Neural progenitor cell (in vitro differentiated cells): ENCODE measurements at places on chromosomes 7 and 10. TPM values are rescaled to one million over a fixed set of nuclear protein-coding genes. Genes with fewer than 3 reads are reported as not detected.

LZTS2 gene
- 34.7 and 111 TPM in 2 replicates for total RNA-seq

- DNase-seq, result no peak
Measured at GRCh38 chr7:74405899-74406512, 47.7 kb upstream of the GTF2IRD1 start.

- DNase-seq, result no peak
Measured at GRCh38 chr7:121369462-121369861, 26.6 kb downstream of the FAM3C start.

NPY gene
- total RNA-seq, result not detected in 2 replicates

DNA sequence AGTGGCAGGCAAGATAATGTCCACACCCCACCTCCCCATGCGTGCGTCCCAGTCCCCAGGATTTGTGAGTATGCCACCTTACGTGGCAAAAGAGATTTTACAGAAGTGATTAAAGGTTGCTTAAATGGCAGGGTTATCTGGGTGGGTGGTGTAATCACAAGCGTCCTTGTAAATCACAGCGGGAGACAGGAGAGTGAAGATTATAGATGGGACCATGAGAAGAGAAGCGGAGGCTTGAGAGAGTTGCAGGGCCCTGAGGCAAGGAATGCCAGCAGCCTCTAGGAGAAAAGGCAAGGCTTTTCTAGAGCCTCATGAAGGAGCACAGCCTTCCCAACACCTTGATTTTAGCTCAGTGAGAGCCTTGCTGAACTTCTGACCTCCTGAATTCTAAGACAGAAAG, 10.2 kb downstream of the ZRANB1 start:
- DNase-seq, result no peak

DNA sequence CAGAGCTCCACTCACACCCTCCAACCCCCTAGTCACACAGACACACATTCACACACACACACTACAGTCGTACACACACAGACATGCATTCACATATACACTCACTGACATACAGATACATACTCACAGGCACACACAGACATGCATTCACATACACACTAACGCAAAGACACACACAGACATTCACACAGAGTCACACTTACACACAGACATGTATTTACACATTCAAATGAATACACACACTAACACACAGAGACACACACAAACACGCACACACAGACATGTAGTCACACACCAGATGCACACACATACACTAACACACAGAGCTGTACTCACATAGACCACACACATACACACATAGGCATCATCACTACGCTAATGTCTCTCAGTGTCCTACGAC, 58.0 kb upstream of the MYL10 start:
- no peak for DNase-seq

GRCh38 chr10:48527756-48528155, 77.1 kb downstream of the ARHGAP22 start:
- DNase-seq, result no peak

- peak; percentile 60 for DNase-seq
Measured at GRCh38 chr10:32207544-32207943, 139.4 kb downstream of the EPC1 start.

CDC14C gene
- total RNA-seq, result 0.15 and 0.54 TPM in 2 replicates

- peak; percentile 50 for DNase-seq
Measured at GRCh38 chr10:13439313-13440184, 89.3 kb downstream of the BEND7 start.

- no peak for DNase-seq
Measured at GRCh38 chr7:27125986-27126394, 4.6 kb downstream of the HOXA4 start.

TUBB8 gene
- total RNA-seq, result 1.9 and 4.3 TPM in 2 replicates

CTAGE4 gene
- 0.43 and 1.1 TPM in 2 replicates for total RNA-seq

GRCh38 chr7:155863721-155864151, 51.5 kb upstream of the SHH start:
- no peak for DNase-seq

PROSER2 gene
- total RNA-seq, result 2.0 and 2.3 TPM in 2 replicates

- DNase-seq, result no peak
Measured at GRCh38 chr10:60341969-60342368, 47.7 kb downstream of the ANK3 start.

- no peak for DNase-seq
Measured at GRCh38 chr7:28419716-28420115, 7.4 kb downstream of the CREB5 start.

DNA sequence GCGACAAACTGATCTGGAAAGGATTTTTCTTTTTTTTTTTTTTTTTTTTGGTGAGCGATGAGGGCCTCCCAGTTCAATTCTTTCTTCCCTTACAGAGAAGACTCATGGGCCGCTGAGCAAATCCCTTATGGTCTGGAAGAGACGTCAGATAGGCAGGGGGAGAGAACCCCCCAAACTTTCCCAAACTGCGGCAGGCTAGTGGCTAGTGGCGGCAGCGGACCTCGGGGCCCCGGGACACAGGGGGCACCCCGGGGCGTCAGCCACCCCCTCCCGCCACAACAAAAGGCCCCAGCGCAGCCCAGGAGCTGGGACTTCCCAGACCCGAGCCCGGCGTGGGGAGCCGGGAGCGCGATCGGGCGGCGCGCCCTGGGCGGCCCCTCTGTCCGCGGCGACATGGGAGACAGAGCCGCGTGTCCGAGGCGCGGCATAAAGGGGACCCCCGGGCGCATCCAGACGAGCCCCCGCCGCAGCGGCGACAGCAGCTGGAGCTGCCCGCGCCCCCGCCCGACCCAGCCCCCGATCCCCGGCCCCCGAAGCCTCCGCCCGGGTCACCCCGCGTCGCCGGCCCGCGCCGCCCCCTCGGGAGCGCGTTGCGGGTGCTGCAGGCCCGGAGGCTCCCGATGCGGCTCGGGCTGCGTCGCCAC, 755 bp downstream of the FAM171A1 start:
- DNase-seq, result peak; percentile 53

DNA sequence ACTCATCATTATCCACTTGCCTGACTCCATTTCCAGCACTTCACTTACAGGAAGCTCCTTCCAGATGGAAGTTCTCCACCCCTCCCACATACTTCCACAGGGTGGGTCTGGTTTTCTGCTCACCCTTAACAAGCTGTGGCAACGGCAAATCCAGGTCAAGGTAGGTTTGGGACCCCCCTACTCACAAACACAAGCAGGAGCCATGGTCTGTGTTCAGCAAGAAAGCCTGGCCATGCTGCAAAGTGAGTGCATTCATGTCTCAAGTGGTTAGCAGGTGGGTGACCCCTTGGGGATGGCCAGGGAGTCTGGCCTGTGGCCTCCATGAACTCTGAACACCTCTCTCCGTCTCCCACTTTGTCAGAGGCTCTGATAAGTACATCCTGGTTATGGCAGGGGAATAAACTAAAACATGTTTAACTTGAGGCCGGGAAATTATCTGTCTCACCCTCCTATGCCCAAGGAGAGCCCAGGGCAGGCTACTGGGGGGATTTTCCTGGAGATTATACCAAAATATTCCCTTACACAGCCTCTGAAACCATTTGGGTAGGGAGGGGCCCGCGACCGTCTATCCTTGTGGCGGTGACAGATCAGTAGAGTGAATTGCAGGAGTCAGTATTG, 844 bp downstream of the XPNPEP1 start:
- DNase-seq, result no peak

DNA sequence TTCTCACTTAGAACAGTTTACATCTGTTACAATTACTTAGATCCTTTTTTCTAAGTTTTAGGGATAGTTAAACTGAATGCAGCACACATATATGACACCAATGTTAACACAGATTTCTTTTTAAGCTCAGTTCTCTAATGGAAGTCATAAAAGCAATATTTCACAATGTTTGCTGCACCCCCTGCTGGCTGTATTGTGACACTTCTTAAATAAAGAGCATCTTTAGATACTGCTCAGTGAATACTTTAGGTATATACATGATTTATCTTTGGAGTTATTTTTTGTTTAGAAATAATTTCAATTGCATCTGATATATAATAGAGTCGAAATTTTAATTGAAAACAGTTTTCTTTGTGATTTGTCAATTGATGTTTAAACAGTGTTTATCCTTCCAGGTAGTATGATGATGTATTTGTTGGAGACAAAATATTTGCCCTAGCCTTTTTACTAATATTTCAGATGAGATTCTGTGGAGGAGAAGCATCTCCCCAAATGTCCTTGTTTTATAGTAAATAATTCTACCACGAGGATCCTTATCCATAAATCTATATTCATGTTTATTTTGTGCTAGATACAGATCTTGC, 174.4 kb downstream of the ST7 start:
- peak; percentile 46 for DNase-seq

- no peak for DNase-seq
Measured at GRCh38 chr10:4581929-4582328, 244.1 kb upstream of the AKR1E2 start.

DNA sequence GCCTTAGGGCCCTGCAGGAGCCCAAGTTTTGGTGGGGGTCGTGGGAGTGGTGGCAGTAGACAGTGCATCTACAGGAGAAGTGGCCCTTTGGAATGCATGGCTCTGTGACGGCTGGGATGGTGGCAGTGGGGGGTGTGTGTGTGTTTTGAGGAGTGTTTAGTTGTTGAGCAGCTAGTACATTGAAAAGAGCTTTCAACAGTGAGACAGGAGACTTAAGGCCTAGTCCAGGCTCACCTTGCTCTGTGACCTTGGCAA, 27.1 kb downstream of the ZNF775 start:
- no peak for DNase-seq

C7orf33 gene
- not detected in 2 replicates for total RNA-seq

- DNase-seq, result no peak
Measured at GRCh38 chr7:33725111-33726025, 180.0 kb upstream of the BMPER start.

DNA sequence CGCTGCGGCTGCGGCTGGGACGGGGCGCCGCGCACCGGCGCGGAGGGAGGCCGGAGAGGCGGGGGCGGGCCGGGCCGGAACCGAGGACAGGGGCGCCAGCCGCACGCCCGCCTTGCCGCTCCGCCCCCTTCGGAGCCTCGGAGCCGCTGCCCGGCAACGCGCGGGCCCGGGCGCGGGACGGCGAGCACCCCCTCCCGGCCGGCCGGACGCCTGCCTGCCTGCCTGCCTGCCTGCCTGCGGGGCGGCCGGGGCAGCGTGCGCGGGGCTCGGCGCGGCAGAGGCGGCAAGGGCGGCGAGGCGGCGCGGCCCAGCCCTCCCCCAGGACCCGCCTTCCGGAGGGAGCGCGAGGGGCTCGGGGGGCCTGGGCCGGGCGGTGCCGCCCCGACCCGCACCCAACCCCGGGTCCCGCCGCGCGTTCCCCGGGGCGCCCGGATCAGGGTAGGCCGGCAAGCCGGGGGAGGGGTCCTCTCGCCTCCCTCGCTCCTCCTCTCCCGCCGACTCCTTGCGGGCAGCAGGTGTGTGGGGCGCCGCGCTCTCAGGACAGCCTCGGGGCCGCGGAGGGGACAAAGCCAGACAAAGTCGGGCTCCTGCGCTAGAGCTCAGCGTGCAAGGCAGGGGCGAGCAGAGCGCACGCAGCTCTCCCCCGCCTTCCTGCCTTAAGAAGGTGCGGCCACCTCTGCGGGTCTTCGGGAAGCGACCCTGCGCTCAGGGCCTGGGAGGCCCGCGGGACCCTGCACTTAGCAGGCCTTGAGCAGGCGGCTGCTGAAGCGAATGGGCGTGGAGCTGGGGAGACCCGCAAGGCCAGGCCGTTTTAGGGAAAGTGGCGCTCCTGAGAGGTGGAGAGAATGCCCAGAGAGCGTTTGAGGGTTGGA, at the start of gene KIAA1549:
KIAA1549 (minus strand) TSS at position 58 of the 872 bp plus-strand sequence. CDS start 120 bp downstream, outside the sequence.
- DNase-seq, result peak; percentile 92
